ENCODE measurements at places on chromosomes 2 and 18.
A peak's percentile ranks its signal among the peaks of the same experiment; 100 is the strongest.

GRCh38 chr2:200177971-200178911, 128.3 kb upstream of the SPATS2L start:
- DNase-seq = no peak

DNA sequence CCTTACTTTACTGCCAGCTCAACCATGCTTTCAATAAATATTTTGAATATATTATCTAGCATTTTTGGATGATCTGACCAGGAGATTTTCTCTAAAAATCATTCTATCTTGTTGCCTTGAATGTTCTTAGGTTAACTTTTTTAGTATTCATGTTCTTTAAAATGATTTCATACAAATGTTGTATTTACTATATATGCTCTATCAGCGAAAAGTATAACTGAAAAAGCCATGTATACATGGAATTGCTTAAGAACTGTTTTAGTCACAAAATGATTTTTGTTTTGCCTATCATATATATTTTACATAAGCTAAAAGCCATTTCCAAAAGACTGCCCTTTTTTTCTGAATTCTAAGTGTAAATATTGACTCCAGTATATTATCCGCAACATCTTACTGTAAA, 213.9 kb downstream of the WDPCP start:
- DNase-seq = no peak

GRCh38 chr2:66695226-66695735, 260.4 kb downstream of the MEIS1 start:
- DNase-seq = no peak

DNA sequence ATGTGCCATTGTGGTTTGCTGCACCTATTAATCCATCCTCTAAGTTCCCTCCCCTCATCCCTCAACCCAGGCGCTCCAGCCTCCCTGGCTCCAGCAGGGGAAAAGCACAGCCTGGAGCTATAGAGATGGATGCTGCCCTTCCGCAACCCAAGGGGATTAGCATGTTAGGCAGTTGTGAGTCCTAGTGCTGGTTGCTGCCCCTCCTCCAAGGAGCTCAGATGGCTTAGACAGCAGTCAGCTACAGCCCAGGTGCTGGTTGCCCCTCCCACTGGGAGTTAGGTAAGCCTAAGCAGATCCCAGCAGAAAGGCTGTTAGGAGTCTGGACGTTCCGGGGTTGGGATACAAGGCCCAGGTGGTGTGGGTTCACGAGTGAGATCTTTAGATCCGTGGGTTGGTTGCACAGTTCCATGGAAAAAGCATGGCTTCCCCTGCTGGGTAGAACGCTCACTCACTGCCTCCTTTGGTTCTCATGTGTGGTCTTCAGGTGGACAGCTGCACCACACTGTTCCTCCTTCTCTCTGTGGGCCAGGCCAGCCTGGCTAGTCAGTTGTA, 446.1 kb downstream of the ZNF804A start:
- no peak for DNase-seq

- no peak for DNase-seq
Measured at GRCh38 chr2:44351676-44352075, 9.6 kb downstream of the PREPL start.

DNA sequence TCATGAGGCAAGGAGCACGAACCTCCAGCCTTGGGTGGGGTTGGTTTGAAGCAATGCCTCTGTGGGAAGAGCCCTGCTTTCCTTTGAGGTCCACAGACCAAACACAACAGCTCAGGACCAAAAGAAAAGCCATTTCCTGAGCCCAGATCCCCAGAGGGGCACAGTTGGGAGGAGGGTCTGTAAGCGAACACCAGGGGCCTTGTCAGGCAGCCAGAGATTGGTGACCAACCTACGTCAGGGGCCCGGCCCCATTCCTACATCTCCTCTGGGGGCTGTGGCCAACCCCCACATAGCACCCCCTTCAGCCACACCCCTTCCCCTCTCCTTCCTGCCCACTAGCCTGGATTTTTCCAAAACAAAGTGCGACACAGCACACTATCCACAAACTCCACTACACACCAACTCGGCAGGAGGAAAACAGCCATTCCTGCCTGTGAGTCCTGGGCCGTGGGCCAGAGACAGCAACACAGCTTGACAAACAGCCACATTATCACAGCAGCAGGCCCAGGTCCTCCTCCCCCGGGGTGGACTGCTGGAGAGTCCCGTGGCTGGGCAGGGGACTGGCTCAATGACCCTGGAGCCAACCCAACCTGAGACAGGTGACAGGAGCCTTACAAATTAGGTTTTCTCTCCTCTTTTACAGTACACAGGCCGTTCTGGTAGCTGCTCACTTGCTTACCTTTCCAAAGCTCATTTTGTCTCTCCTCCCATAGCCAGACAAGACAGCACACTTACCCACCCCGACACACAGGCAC, 98.8 kb downstream of the TNS1 start:
- DNase-seq = no peak

DNA sequence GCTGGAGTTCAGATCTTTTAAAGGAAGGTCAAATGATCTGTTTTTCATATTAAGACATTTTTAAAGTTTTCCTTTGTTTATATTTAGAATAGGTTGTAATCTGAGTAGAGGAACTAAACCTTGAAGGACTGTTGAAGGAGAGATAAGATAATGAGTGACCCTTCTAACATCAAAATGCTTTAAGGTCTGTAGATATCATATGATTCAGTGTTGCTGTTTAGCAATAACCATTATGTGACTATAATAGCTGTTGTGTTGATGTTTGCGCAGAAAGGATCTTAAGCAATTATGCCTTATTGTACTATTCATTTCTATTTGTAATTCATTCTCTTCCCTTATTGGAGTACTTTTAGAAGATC, 60.0 kb downstream of the SLC16A14 start:
- DNase-seq = no peak

DNA sequence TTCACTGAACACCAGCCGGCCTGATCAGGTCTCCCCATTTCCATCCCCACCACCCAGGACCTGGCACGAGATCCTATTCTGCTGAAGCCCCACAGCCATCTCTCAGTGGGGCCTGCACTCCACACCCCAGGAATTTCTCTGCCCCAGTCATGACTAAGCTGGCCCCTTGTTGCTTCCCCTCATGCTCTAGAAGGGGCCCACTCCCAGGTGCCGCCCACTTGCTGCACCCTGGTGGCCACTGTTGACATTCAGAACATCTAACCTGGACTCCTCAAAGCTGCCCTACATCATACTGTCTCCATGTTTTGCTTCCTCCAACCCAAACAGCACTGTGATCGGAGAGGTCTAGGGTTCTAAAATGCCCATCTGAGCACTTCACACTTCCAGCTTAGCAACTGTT, 90.7 kb upstream of the KLHL29 start:
- no peak for DNase-seq

DNA sequence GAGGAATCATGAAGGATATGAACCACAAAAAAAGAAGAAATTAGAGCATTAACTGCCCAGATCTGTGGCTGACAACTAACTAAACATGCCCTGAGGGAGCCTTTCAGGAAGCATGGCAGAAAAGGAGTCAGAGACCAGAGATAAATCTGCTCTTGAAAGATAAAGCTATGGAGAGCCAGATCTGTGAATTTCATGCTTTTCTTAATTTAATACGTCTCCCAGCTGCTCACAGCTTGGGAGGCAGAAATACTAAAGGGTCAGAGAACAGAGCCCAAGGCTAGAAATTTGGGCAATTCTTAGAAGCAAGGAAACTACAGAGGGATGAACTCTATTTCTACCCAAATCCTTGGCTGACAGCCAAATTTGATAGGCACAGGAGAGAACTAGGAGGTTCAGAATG, 223.0 kb upstream of the DPP10 start:
- no peak for DNase-seq

- no peak for DNase-seq
Measured at GRCh38 chr2:171630812-171631626, 56.2 kb upstream of the DYNC1I2 start.

DNA sequence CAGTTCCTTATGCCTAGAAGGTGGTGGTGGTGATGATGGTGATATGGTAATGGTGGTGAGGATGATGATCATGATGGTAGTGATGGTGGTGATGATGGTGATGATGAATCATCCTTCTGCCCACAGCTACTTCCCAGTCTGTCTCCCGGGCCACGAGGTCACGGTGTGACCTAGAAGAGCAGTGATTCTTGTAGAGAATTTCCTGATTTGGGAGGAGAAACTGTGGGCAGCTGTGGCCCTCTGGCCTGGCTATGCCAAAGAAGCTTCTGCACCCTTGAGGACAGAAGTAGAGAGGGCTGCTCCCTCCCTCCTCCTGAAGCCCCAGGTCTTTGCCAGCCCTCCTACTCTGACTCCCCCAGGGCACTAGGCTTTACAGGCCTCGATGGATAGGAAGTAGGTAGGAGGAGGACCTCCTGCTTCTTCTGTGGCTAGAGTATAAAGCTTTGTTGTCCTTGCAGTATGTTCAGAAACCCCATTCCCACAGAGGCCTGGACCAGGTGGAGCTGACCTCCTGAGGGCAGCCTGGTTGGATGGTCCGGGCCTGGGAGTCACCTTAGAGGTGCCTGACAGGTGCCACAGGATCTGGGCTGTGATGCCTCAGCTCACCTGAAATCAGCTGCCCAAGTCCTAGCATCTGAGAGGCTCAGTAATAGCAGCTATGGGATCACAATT, 57.9 kb upstream of the EPAS1 start:
- DNase-seq = no peak

GRCh38 chr18:62616331-62616805, 93.5 kb downstream of the ZCCHC2 start:
- no peak for DNase-seq

- DNase-seq = no peak
Measured at GRCh38 chr18:48157956-48158355, 227.5 kb upstream of the SMAD2 start.

DNA sequence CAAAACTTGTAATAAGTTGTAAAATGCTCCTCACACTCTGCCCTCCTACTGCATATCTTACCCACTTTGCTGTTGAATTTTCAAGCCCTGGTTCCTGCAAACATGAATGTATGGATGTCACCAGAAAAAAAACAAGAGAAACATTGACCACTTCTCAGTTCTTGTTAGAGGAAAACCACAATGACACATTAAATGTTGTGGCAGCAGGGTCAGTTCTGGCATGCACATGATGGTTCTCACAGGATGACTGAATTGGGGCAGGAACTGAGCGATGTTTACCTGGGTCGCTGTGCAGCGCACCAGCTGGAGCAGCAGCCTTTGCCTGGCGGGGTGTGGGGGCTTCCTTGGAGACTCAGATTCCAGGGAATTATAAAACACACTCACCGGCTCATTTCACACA, 14.0 kb upstream of the PRKCE start:
- no peak for DNase-seq

GRCh38 chr2:117470311-117471095, 344.0 kb upstream of the DDX18 start:
- DNase-seq = peak; percentile 20

GRCh38 chr2:8267048-8267447, 414.8 kb upstream of the ID2 start:
- no peak for DNase-seq

DNA sequence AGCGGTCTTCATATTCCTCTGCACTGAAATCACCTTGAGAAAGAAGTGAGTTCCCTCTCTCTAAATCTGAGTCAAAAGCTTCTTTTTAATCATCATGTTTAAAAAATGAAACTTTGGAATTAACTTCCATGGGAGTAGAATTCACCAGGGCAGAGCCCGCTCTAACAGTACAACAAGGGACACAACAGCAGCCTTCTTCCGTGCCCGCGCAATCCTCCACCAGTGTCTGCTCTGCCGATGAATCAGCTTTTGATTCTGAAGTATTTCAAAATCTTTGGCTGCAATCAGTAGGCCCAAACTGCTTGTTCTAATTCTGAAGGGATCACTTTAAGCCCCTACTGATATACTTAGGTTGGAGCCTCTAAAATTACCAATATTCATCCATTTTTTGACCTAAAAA, 76.9 kb downstream of the USP40 start:
- DNase-seq = no peak

- no peak for DNase-seq
Measured at GRCh38 chr2:20577495-20578235, 73.2 kb downstream of the HS1BP3 start.

GRCh38 chr2:57330447-57330846, 716.2 kb upstream of the VRK2 start:
- no peak for DNase-seq

- peak; percentile 65 for DNase-seq
Measured at GRCh38 chr2:28445448-28446258, 50.2 kb upstream of the PLB1 start.

DNA sequence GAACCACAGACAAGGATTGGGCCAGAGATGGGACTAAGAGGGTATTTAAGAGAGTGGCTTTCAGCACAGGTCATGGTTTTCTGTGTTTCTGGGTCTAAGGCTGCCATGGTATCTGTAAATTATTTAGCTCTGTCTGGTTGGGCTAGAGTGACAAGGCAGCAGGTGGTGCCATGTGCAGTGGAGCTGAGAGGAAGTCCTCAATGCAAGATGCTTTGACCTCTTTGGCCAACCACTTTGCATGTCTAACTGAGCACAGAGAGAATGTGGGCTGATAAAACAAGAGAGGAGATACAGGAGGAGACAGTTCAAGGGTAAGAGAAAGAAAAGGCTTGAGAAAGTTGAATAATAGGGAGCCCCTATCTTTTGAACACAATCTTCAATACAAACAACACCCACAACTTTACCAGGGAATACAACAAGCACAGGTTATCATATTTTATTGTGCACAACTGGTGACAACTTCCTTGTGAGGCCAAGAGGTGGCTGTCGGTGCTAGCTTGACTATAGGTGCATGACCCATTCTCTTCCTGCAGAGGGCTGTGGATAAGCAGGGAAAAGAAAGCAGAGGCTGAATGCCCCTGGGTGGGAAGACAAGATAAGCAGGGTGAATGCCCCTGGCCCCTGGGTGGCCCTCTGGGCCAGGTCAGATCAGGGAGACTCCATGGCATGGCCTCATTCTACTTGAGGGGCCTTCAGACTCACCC, 12.3 kb downstream of the FLACC1 start:
- DNase-seq = no peak

- no peak for DNase-seq
Measured at GRCh38 chr2:55296393-55296792, 27.4 kb upstream of the MTIF2 start.

- DNase-seq = no peak
Measured at GRCh38 chr2:105362862-105363591, 25.7 kb downstream of the C2orf49 start.

GRCh38 chr2:157839162-157839801, 36.8 kb downstream of the ACVR1 start:
- DNase-seq = no peak

DNA sequence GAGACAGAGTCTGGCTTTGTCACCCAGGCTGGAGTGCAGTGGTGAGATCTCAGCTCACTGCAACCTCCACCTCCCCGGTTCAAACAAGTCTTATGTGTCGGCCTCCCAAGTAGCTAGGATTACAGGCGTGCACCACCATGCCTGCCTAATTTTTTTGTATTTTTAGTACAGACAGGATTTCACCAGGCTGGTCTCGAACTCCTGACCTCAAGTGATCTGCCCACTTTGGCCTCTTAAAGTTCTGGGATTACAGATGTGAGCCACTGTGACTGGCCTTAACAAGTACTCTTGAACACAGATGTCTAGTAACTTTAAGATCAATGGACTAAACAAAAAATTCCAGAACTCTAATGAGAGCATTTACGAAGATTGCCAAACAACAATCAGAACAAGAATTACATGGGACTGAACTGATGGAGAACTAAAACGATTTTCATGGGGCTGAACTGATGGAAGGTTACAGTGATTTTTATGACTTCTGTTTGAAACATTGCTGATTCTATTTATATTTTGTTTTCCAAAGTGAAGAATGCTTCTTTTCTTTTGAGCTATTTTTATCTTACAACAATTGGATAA, 46.5 kb upstream of the ST3GAL5 start:
- DNase-seq = no peak

All from stimulated activated CD4-positive, alpha-beta T cell treated with anti-CD3 and anti-CD28 coated beads, Interleukin-2, amount 100 ng/mL, for 24 hours (primary cell).